ENCODE measurements at places on chromosomes 7 and 10.
A peak's percentile ranks its signal among the peaks of the same experiment; 100 is the strongest.

- DNase-seq: no peak
Measured at GRCh38 chr7:115024276-115024675, 102.4 kb downstream of the MDFIC start.

GRCh38 chr10:10351451-10351850, 666.2 kb upstream of the CELF2 start:
- no peak for DNase-seq

DNA sequence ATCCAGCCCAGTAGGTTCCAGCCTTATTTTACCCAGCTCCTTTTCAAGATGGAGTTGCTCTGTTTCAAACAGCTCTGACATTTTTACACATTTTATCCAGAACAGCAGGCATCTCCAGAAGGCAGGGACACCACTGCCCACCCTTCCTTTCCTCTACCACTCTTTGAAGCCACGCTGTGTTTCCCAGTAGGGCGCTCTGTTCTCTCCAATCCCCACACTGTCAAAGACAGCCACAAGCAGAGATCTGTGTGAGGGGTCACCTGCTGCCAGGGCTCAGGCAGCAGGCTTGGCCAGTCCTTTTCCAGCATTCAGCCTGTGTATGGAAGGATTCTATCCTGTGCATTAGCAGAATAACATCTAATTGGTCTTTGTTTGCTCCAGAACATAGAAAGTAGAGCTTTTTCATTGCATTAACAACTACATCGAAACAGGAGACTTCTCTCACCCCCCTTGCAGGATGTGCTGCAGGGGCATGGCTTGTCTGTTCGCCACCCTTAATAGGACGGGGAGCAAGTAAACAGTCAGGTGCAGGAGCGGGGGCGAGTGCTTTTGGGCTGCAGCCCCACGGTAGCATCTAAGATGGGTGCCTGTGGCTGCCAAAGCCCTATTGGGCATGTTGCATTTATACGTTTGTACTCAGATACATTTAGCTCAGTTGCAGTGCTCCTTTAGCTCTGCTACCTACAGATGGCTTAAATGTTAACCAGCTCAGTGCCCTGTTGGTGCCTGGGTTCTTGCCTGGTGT, 326.1 kb downstream of the GALNT17 start:
- no peak for DNase-seq

- DNase-seq: no peak
Measured at GRCh38 chr7:105327201-105327600, 61.5 kb downstream of the SRPK2 start.

DNA sequence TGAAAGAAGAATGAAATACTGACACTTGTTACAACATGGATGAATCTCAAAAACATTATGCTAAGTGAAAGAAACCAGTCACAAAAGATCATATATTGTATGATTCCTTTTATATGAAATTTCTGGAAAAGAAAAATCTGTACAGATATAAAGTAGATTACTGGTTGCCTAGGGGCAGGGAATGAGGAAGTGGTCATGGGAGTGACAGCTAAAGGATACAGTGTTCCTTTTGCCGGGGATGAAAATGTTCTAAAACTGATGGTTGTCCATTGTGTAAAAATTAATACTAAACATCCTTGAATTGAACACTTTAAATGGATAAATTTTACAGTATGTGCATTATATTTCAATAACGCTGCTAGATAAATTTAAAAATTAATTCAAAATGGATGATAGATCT, 25.1 kb downstream of the ALOX5 start:
- no peak for DNase-seq

DNA sequence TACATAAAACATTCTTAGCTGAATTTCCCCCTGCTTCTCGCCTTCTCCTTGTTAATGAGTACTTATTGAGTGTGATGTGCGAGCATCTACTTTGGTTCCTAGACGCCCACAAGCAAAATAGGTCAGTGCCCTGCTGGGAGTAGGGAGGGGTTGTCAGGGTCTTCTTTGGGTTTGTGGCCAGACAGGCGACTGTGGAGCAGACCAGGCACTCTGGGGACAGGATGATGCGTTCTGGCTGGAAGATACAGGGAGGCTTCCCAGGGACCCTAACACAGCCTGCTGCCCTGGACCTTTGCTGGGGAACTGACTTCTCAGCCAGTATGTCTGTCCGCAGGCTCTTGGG, 227.2 kb downstream of the CUX1 start:
- no peak for DNase-seq

GRCh38 chr10:84613336-84614021, 285.1 kb downstream of the CCSER2 start:
- peak; percentile 46 for DNase-seq

DNA sequence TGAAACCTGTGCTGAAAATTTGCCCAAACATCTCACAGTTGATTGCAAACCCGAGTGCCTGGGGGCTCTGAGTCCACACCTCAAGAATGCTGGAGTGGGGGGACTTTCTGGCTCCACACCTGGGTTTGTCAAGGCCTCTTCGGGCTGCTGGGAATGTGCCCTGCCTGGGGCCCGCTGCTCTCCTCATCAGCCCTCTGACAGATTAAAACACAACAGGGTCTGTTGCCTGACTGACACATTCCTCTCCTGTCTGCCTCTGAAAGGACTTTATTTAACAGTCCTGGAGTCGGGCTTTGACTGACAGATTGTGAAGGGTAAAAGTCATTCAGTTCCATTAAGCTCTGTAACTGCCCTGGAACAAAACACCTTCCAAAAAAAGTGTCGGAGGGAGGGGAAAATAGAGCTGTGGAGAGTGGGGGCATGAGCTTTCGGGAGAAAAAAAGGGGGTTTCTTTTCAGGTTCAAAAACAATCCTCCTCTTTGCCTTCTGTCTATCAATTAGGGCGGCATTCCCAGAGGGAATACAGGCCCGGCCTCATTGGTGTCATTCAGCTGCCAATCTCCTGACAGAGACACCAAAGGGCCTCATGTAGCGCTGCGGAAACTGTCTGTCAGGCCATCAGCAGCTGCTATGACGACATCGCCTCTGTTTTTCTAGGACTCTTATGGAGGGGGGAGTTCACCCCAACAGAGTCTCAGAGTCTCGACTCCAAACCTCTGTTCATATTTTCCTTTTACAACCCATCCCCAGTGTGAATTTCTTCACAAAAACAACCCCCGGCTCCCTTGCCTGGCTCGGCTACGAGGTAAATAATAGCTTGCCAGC, 398.8 kb upstream of the NFE2L3 start:
- DNase-seq: peak; percentile 51

All from left kidney (tissue), 8 donors.